AG20443 (cell line): ENCODE measurements at places on chromosomes 5 and 9.

DNA sequence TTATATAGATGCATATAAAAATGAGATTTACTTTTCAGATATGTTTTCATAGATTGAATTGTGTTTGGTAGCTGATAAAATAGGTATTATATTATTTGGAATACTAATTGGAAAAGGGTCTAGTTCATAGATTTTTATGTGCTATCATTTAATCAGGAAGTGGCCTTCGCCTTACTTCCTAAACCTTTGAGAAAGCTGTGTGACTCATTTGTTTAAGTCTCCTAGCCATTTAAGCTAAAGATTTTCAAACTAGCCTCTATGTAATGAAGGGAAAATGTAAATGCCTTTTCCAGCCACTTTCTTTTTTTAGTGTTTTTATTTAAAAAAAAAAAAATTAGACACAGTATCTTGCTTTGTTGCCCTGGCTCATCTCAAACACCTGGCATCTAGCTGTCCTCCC, 97.5 kb downstream of the DMXL1 start:
- no peak for DNase-seq

DNA sequence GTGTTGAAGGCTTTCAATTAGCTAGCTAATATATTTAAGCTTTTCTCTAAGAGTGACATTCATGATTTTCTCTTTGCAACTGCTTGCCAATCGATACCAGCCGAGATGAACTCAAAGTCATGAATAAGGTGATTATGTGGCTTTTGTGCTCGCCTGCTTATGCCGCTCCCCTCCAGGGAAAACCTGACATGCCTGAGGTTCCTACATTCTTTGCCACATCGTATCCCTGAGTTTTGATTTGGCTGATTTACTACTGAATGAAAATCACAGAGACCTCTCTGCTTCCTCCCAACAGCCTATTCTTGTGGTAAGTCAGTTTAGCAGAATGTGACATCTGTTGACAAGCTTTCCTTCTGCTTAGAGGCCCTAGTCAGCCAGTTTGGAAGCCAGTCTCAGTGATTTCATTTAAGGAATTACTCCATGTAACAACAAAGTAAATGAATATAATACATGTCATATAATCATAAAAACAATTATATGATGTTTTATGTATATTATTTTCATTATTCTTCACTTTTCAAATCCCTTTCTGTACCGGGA, 513.4 kb downstream of the CSNK1G3 start:
- DNase-seq: no peak

DNA sequence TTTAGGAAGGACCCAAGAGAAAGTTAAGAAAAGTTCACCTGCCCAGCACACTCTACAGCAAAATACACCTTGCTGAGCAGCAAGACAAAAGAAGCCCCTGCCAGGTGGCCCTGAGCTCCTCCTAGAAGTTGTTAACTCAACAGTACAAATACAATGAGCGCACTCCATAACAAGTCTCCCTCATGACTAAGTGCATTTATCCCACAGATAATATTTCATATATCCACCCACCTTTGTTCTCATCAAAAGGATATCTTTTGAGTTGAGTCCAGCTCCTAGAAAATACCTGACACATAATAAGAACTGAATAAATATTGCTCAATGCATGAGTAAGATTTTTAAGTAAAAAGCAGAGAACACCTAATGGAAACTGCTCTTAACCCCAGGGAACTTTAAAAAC, 73.3 kb downstream of the ABCA1 start:
- DNase-seq: no peak

DNA sequence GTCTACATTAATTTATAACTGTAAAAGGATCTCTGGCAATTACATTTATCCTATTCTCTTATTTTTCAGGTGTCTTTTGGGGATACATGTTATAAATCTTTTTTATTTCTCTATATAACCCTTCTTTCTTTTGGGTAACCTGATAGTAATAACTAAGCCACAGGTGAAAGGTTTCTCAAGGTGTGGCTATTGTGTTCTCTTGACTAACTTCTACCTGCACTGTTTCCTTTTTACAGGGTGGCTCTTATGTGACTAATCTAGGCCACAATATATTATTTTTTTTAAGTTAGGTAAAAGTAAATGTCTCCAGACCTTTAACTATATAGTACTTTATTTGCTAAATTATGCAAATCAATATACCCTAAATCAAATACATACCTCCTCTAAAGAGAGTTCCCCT, 193.2 kb downstream of the EFNA5 start:
- DNase-seq: no peak

GRCh38 chr9:136861874-136862457, 4.1 kb downstream of the EDF1 start:
- DNase-seq: no peak

GRCh38 chr5:124871303-124871702, 124.9 kb upstream of the ZNF608 start:
- peak; percentile 48 for DNase-seq

DNA sequence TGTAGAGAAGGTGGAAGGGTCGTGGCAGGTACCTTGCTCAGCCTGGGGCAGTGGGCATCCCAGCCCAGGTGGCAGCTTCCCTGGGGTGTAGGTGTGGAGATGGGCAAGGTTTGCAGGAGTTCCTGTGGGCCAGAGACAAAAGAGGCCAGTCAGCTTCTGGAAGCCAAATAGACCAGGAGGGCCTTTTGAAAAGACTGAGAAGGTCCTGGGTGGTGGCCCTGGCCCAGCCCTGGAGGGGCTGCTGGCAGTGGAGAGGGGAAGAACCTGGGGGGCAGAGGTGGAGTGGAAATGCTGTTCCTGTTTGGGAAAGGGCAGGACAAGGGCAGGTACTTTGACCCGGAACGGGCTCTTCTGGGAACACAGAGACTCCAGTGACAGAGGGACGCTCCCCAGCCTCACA, 7.0 kb upstream of the IL3 start:
- DNase-seq: peak; percentile 4

- DNase-seq: no peak
Observed at GRCh38 chr9:106059886-106060285, 365.5 kb downstream of the TMEM38B start.

GRCh38 chr9:135950135-135950682, 11.0 kb downstream of the UBAC1 start:
- no peak for DNase-seq
